ENCODE measurements at places on chromosomes 1 and 21.

DNA sequence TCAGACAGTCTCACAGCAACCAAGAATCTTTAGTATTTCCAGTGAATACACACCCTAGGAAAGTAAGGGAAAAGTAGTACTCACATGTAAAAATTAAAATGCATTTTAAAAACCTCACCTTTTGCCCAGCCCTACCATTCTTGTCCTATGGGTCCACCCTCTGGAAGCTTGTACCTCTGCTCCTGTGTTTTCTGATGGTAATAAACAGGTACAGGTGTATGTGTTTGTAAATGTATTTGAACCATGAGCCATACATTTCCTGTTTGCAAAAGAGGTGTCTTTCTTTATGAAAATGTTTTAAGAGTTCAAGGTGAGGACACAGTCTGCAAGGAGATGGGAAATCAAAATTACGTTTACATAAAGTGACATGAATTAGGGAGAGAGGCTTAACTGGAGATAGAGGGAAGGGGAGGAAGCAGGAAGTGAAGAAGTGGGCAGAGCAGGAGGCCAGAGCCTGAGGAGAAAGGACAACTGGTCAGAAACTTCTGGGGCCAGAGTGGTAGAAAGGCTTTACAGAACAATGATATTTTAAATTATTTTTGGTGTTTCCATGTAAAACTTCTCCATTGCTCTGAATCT, 52.0 kb upstream of the IVNS1ABP start:
- no peak for DNase-seq

GRCh38 chr1:44672961-44673674, 1.2 kb downstream of the TMEM53 start:
- DNase-seq, result no peak

DNA sequence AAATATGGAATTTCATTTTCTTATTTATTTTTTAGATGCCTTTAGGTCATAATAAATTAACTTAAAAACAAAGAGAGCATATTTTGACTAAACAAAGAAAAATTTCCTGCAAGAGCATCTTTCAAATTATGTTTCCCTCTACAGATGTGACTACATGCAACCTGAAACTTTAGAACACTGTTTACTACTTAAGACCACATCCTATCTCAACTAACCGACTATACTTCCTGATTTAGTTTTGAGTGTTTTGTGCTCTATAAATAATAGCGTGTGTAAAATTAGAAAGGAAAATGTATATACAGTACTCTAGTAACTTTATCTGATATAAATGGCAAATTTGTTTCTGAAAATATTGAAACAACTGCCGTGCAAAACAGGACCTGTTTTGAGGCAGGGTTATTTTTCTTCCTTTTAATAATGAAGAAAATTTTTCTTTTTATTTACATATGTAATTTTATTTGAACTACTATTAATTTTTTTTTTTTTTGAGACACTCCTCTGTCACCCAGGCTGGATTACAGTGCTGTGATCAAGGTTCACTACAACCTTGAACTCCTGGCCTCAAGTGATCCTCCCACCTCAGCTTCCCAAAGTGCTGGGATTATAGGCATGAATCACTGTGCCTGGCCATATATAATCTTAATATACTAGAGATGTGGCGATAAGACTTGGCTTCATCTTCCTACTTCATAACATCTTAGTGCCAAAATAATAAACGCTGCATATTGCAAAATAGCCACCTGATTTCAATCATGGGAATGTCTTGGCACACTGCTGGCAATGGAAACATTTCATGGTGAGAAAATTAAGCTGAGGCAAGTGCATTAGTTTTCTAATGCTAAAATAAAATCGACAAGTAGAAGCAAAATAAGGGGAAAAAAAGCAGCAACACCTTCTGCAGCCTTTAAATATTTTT, 12.3 kb downstream of the ZRANB2 start:
- DNase-seq, result no peak

DNA sequence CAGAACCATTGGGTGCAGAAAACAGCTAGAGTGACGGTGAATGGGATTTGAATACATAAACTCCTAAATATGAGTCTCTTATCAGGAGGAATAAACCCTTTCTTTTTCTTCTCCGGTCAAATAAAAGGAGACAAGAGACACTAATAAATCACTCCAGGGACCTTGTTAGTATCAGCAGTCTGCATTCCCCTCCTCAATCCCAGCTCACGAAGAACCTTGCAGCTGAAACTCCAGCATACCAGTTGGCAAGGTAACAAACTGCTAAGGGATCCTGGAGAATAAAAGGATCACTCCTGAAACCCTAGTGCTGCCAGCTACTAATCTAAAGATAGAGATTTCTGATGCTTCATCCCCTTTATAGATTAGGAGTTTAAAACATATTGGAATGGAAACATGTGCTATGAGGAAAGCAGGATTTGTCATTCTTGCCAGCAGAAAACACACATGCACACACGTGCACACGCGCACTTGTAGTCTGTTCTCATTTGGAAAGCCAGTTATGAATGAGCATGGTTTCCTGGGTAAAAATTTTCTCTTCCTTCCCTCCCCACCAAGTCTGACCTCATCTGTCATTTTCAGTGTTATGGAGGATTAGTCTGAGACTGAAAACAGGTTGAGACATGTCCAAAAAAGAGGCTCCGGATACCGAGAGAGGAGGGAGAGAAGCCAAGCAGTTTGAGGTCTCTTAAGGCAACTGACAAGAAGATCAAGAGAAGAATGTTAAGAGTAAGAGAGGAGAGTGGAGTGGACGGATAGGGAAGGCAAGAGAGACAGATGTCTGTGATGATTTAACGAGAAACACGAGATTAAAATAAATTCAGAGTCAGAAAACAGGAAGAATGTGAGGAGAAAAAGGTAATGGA, 10.9 kb downstream of the IER5 start:
- no peak for DNase-seq

- DNase-seq, result no peak
Measured at GRCh38 chr1:108742253-108742652, 4.2 kb upstream of the STXBP3 start.

DNA sequence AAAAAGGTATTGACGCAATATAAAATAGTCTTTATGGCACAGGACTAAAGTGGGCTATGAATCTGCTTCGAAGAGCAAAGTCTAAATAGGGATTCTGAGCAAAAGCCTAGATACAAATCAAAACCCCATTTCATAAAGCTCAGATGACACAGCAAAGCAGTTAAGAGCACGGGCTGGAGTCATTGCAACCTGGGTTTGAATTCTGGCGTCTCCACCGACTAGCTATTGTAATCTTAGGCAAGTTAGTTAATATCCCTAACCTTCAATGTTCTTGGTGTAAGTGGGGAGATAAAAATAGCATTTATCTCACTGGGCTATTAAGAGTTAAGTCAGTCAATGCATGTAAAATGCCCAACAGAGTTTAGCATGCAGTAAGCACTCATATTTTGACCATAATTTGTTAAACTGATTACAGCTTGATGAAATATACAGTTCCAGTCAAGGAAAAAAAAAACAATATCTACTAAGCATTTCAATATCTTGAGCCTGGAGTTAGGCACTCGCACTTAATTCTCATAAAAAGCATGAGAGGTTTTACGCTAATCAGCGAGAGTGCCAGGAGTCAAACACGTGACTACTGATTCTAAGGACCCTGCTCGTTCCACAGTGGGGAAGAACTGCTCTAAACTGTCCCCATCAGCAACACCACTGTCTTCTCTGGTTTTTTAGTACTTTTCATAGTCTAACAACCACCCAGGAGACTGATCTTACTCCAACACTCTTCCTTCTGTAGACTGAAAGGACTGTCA, 75.5 kb downstream of the JAK1 start:
- no peak for DNase-seq
